NCI-H2107 (cell line): ENCODE measurements at places on chromosomes 11 and 22.

DNA sequence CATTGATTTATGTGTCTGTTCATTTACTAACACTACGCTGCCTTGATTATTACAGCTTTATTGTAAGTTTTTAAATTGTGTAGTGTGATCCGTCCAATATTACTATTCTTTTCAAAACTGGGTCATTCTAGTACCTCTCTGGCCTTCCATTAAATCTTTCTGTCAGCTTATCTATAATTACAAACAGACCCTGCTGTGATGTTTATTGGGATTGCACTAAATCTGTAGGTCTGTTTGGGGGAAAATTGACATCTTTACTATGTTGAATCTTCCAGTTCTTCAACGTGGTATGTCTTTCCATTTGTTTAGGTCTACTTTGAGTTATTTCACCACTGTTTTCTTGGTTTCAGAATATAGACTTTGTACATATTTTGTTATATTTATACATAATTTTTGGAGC, 15.6 kb downstream of the CABIN1 start:
- no peak for DNase-seq

DNA sequence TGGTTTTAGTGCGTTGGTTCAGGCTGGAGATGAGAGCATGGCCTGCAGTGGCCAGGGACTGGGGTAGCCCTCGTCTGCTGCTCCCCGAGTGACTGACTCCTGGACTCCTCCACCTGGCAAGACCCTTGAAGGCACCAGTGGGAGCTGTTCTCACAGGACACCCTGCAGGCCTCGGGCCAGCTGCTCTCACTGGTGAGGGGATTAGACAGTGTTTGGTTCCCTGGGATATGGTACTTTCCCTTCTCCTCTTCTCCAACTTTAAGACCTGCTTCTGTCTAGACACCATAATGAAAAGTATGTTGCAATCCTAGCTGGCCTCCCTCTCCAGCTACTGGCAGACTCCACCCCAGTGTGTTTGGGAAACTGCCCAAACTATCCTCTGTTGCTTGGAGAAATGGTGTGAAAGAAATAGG, 168.8 kb upstream of the CADM1 start:
- no peak for DNase-seq

- no peak for DNase-seq
Measured at GRCh38 chr22:36819112-36819511, 2.3 kb upstream of the PVALB start.

GRCh38 chr22:40875111-40875510, 13.2 kb upstream of the DNAJB7 start:
- no peak for DNase-seq

- no peak for DNase-seq
Measured at GRCh38 chr22:23419931-23420330, 160.2 kb downstream of the IGLL1 start.
